ENCODE measurements at places on chromosomes 11 and 22. TPM values are rescaled to one million over a fixed set of nuclear protein-coding genes. Genes with fewer than 3 reads are reported as not detected.

Gene NEFH
- total RNA-seq, result 0.65 TPM

Gene SPDYC
- total RNA-seq, result not detected

Gene BATF2
- total RNA-seq, result 0.32 TPM

Gene PGA5
- total RNA-seq, result not detected

Gene MS4A1
- not detected for total RNA-seq

Gene MCAT
- 7.1 TPM for total RNA-seq

Gene FEN1
- total RNA-seq, result 34.8 TPM

Gene TRIM5
- 116 TPM for total RNA-seq

Gene SNRPD3
- 146 TPM for total RNA-seq

Gene GVQW3
- total RNA-seq, result 0.57 TPM

Gene MPZL2
- total RNA-seq, result 78.2 TPM

Gene OR8G5
- total RNA-seq, result not detected

Gene KCNK4
- total RNA-seq, result not detected

Gene UPK3A
- not detected for total RNA-seq

Gene BTG4
- total RNA-seq, result not detected

Gene RAB38
- 1.9 TPM for total RNA-seq

Gene BTBD18
- not detected for total RNA-seq
